ENCODE measurements at places on chromosomes 1 and 21.

GRCh38 chr1:15584489-15585363 is at the start of gene AGMAT:
TSS of gene AGMAT (minus strand) at chr1:15585051. CDS start at chr1:15584967, 84 bp downstream.
- DNase-seq: no peak

GRCh38 chr1:7108251-7108650 is 323.0 kb downstream of the CAMTA1 start:
- no peak for DNase-seq

DNA sequence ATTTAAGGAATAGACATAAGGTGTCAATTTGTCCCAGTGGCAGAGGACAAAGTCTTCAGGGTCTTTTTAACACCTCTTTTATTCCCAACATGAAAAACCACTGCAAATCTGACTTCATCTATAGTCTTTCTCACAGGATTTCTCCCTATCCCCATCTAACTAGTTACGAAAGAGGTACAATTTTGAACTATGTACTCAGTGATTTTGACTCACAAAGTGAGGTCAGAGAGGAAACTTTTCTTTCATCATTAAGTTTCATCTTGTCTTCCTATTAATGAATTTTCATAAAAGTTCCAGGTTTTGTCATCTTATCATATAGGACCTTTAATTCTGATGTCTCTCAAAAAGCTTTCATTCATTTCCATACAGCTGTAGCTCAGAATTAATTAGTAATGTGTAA is 63.3 kb downstream of the ASH1L start:
- no peak for DNase-seq

GRCh38 chr1:30191154-30191702 is 532.2 kb downstream of the MATN1 start:
- DNase-seq: no peak

- no peak for DNase-seq
Observed at GRCh38 chr1:173937062-173937461, 19.9 kb upstream of the SERPINC1 start.

- peak; percentile 32 for DNase-seq
Observed at GRCh38 chr21:34129039-34129891, 55.9 kb downstream of the MRPS6 start.

DNA sequence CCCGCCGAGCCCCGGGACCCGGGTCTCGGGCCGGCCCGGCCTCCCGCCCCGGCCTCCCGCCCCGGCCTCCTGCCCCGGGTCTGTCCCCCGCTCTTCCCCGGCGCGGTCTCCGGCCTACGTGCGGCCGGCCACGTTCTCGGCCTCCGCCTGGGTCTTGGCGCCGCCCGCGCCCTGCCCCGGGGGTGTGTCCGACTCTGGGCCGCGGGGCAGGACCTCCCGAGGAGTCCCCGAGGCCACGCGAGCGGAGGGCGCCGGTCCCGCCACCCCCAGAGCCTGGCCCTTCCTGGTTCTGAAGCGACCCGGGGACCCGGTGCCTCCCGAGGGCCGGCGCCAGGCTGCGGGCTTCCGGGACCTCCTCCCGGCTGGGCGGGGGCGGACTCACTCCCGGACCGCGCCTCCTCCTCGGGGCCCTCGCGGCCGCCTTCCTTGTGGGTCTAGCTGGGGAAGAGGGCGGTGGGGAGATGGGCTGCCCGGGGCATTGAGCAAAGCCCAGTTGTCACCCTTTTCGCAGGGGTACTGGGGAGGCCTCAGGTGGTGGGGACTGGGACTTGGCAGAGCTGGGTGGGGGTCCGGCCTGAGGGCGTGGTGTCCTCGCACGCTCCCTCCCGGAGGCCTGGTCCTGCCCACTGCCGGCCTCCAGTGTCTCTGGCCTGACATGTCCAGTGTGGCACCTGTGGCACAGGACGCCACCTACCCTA is 558 bp downstream of the PFKL start:
- no peak for DNase-seq

- no peak for DNase-seq
Observed at GRCh38 chr1:192443616-192444015, 126.8 kb downstream of the RGS21 start.

DNA sequence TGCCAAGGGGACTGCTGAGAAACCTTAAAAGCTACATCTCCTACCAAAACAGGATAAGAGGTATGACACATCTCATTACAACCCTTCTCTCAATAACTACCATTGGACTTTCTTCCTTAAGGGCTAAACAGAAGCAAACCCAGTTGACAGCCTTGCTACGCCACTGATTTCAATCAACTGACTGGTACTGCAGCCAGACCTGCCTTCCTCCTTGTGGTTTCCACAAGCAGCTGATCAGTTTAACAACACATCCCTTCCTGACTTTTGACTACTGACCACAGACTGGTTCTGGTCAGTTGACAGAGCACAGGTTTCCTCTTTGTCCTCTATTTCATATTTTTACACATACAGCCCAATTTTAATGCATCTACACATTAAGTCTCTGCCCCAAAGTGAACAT is 108.8 kb downstream of the ADAMTS1 start:
- DNase-seq: no peak

DNA sequence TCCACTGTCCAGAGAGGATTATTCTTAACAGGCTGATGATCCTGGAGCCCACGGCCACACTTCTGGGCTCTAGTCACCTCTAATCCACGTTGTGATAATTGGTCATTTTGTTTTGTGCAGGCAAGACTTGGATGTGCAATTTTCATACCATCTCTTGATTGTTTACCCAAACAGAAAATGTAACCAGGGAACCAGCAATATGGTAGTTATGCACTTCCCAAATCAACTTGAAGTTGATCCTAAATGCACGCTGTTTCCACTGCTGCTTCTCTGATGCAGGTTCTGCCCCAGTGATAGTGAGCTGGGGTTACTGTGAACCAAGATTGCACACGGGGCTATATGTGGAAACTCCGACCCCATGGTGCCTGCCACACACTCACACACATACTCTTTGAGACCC is 14.7 kb upstream of the KCNJ15 start:
- no peak for DNase-seq

DNA sequence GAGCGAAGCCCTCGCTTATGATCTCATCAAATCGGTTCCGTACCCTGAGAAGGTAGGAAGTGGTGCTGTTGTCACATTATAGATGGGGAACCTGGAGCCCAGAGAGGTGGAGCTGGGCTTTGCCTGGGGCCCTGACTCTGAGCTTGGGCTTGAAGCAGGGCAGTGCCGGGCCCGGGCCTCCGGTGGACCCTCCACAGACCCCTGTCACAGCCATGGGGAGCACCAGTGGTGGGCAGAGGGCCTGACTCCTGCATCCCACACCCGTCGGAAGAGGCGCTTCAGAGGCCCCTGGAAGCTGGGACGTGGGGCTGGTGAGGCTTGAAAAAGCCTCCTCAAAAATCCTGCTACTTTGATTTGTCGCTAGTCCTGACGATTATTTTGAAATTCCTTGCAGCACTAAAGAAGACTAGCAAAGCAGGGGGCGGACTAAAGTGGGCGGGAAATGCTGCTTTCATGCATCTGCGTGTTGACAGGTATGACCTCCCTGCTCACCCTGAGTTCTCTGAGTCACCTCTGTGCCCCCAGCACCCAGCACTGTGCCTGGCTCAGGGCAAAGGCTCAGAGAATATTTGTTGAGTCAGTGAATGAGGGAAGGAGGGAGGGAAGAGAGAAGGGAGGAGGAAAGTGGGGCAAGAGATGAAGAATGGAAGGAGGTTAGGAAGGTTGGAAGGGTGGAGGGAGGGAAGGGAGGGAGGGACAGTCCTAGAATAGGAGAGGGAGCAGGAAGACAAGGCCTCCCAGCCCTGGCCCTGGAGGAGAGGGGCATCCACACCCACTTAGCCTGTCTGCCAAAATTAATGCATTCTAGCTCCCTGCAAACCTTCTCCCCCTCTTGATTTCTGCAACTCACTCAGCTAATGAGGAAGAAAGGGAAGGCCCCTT is 262.8 kb upstream of the VAMP3 start:
- DNase-seq: no peak

GRCh38 chr1:116553386-116554115 is 17.3 kb downstream of the CD58 start:
- no peak for DNase-seq

- DNase-seq: no peak
Observed at GRCh38 chr1:113096493-113096892, 23.5 kb downstream of the LRIG2 start.

DNA sequence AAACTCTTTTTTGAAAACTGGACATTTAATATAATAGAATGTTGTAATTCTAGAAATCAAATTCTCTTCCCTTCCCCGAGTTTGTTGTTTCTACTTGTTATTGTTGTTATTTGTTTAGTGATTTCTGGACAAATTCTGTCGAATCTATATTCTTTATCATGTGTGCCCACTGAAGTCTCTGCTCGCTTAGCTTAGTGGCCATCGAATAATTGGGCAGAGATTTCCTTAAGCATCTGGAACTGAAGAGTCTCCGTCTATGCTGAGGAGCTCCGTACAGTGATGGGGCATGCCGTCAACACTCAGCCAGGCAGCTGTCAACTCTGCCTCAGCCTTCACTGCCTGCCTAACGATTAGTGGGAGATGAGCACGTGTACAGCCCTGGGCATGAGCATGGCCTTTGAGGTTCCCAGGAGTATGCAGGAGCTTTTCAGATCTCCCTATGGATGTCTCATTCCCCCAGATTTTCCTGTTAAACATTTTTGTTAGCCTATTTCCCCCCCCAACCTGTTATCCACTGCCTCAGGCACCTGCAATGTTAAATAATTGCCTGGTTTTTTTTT is 66.8 kb downstream of the SLX9 start:
- DNase-seq: no peak

GRCh38 chr1:84856726-84857270 is 36.2 kb downstream of the LPAR3 start:
- no peak for DNase-seq

DNA sequence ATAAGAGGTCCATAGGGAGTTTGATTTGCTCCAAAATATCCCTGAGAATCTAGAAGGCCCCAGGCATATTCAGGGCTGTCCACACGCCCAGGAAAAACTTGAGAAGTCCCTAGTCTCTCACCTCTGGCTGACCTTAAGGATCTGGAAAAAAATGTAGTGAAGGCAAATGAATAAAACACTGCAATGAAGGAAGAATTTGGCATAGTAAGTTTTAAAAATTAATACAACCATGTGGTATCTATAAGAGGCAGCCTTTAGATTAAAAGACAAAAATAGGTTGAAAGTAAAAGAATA is 91.3 kb downstream of the COLGALT2 start:
- no peak for DNase-seq

GRCh38 chr1:196779093-196779492 is 4.5 kb downstream of the CFHR3 start:
- no peak for DNase-seq

DNA sequence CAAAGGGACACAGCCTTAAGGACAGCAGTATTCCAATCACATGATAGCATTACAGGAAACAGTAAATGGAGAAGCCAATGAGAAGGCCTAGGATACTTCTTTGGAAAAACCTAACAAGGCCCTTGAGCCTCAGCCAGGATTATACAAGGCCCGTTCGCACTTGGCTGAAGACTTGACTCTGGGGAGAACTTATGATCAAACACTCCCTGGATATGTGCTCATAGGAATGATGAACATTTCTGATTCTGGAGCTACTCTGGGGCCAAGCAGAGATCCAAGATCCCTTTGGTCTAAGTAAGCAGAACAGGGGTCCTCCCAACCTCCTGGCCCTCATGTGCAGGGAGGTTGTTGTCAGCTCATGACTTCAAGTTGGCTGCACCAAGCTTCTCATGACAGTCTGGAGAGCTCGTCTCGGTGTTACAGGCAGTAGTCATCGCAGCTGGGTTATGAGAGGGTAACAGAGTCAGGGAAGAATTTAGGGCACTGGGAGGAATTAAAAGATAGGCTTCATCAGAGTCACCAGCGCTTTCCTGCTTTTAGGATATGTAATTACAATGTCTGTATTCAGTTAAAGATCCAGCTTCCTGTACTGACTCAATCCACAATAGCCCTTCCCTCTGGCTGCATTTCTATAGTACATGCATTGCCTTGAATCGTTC is 92.5 kb upstream of the IRF2BP2 start:
- DNase-seq: no peak

DNA sequence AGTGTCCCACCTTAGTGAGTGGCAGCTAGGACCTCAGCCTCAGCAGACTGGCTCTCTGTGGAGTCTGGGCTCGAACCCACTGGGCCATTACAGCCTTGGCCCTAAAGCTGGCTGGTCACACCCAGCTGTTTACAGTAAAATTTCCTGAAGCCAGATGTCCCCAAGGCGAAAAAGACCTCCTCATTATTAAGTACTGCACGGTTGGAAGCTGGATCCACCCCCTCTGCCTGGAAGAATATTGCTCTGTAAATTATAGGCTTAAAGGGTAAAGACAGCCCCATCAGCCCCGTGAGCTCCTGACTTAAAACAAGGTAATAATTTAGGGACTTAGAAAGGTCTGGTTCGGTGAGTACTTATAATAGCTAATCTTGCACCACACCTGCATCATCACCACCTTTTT is 30.3 kb upstream of the TMEM51 start:
- DNase-seq: no peak

- DNase-seq: no peak
Observed at GRCh38 chr1:204420039-204421004, 8.7 kb upstream of the PPP1R15B start.

GRCh38 chr1:104768466-104768865 is 1018.8 kb downstream of the AMY1C start:
- DNase-seq: no peak

- no peak for DNase-seq
Observed at GRCh38 chr1:45522324-45523104, 830 bp upstream of the PRDX1 start.

- DNase-seq: no peak
Observed at GRCh38 chr21:26170471-26171257, at the start of gene APP. TSS of gene APP (minus strand) at chr21:26170770. CDS start at chr21:26170620, 150 bp downstream.

- no peak for DNase-seq
Observed at GRCh38 chr1:19080721-19081120, 124.2 kb upstream of the IFFO2 start.

DNA sequence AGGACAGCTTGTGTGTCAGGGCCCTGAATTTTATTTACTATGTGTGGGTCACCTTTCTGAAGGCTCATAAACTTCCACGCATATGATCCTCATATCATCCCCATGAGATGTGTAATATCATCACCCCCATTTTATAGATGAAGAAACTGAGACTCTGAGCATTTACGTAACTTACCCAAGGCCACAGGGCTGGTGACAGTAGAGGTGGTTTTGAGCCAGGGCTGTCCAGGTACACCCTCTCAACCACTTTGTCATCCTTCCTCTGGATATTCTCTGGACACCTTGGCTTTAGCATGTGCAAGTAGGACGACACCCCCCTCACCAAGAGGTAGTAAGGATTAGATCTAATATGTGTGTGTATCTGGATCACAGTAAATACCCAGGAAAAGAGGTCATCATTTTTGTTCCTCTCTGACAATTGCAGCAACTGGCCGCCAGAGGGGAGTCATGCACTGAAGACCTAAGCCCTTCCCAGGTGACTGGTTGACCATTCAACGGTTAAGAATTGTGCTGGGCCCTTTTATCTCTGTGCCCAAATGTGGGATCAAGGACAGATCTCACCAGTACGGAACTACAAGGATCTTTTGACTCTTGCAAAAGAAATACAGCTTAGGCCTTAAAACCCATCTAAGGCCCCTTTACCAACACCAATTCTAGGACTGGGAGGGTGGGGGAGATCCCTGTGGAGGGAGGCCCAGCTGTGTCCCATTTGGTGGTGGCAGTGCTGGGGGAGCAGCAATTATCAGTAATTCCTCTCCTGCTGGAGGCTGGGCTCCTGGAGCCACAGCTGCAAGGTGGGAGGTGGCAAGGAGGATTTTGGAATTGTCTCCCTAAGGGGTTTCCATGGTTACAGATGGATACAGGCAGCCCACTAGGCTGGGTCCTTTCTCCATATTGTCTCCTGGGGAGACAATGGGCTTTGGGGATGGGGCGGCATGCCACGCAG is 13.7 kb upstream of the E2F2 start:
- DNase-seq: no peak

Measured in SK-N-MC (cell line).